ENCODE measurements at places on chromosomes 3 and 15.
A peak's percentile ranks its signal among the peaks of the same experiment; 100 is the strongest.

DNA sequence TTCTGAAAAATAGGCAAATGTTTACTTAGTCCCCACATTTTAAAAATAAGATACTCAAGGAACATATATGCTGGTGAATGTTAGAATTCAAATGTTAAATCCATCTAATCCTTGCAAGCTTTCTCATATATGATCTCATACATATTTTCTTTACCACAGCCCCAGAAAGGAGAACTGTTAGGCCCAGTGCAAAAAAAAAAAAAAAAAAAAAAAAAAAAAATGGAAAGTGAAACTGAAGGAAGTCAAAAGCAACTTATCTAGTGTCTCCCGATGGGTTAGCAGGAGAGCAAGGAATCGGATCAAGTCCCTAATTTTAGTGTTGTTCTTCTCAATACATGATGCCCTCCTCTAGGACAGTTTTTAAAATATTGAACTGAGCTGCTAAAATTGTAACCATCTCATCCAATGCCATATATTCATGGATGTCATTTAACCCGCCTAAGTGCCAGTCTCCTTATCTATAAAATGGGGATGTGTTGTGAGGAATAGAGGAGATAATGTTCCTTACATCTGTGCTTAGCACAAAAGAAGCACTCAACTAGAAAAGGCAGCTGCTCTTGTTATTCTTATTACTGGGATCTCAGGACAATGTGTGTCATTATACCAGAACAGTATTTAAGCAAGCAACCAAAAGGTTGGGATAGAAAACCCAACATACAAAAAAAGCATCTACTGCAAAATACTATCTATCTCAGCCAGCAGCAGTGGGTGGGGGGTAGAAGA lies 279.7 kb downstream of the MAGI1 start:
- no peak for DNase-seq

DNA sequence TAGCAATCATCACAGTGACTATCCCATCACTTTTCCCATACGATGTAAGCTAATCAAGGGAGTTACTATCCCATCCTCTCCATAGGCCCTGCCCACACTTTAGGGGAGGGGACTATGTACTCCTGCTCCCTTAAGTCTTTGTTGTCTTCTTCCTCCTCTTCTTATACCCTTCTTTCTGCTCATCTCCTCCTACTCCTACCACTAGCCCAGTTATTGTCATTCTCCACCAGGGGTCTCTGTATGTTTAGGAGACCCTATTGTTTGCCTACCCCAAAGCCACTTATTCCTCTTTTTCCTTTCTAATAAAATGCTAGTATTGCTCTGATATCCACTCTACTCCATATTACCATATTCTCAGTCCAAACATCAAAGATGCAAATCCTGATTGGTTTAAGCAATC lies 27.8 kb downstream of the STAC start:
- DNase-seq, result peak; percentile 36

DNA sequence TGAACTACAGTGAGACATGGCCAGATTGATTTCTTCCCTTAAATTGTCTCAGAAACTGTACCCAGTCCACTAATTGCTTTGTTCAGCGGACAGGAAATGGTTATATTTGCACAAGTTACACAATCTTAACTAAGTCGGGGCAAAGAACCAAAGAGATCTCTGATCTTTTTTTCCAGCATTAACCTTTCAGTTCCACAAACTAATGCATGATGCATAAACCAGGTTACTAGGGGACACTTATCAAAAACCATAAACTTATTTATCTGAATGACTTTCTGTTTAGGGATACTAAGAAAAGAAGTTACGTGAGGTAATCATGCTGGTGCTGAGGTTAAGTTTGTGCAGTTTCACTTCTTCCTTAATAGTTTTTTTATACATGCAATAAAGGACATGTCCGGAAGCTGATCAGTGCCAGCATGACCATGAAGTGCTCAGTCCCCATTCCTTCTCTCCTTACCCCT lies 22.4 kb downstream of the FNDC3B start:
- peak; percentile 42 for DNase-seq

DNA sequence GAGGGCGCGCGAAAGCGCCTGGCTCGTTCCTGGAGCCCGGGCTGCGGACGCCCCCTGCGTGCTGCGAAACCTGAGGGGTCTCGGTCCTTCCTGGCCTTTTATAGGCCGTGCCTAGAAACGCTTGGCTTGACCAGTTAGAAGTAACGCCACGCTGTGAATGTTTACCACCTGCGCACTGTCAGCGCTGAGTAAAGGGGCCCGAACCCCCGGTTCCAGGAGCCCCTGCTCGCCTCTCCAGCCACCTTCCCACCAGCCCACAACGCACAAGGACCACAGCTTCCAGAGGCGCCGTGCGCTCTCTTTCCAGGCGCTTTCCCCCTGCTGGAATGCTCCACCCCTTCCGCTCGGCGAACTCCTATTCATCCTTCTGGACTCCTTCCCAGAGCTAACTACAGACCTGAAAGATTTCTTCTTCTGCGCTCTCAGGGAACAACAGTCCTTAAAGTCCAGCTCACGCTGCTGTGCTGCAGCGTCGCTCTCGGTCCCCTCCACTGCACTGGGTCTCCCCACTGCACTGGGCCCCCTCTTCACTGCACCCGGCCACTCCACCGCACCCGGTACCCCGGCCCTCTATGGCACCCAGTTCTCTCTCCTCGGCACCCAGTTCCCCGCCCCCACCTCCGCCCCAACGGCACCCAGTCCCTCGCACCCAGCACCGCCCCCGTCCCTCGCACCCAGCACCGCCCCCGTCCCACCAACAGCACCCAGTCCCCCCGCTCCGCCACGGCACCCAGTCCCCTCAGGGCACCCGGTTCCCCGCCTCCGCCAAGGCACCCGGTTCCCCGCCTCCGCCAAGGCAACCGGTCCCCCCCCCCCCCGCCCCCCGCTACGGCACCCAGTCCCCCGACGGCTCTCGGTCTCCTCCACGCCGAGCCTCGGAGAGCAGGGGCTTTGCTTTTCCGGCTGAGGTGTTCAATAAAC lies 69.8 kb downstream of the SQOR start:
- DNase-seq, result no peak

DNA sequence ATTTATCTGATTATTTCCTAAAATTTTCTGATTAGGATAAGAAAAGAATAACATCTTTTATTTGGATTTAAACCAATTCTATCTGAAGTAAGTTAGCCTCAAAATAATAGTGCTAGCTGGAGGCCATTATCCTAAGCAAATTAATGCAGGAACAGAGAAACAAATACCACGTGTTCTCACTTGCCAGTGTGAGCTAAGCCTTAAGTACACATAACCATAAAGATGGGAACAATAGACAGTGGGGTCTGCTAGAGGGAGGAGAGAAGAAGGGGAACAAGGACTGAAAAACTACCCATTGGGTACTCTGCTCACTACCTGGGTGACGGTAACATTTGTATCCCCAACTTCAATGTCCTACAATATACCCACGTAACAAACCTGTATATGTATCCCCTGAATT lies 31.3 kb upstream of the LYSMD4 start:
- no peak for DNase-seq

DNA sequence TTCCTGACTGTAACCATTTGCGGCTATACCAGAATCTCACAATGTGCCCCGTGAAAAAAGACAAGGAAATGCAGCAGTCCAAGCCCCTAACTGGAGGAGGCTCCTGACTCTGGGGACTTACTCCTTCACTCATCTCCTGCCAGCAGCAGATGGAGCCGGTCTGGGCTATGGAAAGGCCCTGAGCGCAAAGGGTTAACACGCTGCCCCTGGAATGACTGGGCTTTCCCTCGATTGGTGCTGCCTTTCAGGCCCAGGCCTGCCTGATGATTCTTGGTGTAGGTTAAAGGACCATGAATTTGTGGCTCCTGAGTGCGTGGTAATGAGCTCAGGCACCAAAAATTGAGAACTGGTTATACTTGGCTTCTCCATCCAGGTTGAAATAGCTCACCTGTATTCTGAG lies 42.3 kb upstream of the GALNT15 start:
- DNase-seq, result no peak
